ENCODE measurements at places on chromosomes 11 and 22.

GRCh38 chr11:46493791-46494190 is 100.0 kb downstream of the AMBRA1 start:
- no peak for DNase-seq

- DNase-seq = peak; percentile 19
These were observed 8.8 kb upstream of the PLA2G3 start for GRCh38 chr22:31148953-31149627.

GRCh38 chr11:95985174-95985808 is 61.4 kb upstream of the MTMR2 start:
- no peak for DNase-seq

- no peak for DNase-seq
These were observed 371.6 kb downstream of the CADM1 start for GRCh38 chr11:115132436-115133228.

- no peak for DNase-seq
These were observed 27.7 kb downstream of the SLC36A4 start for GRCh38 chr11:93169950-93170561.

DNA sequence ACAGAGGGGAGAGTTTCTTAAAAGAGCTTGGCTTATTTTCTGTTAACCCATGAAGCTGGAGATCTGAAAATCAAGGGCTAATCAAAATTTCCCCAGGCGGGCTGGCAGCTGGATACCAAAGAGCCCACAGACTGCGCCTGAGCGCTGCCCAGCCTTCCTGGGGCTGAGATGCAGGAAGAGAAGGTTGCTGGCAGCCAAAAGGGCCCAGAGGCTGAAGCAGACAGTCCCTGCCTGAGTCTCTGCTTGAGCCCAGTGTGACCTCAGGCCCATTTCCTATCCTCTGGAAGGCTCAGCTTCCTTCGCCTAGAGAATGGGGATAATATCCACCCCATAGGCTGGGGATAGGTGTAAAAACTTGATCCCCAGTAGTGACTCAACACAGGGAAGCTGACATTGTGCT is 49.1 kb downstream of the ARRB1 start:
- DNase-seq = no peak

DNA sequence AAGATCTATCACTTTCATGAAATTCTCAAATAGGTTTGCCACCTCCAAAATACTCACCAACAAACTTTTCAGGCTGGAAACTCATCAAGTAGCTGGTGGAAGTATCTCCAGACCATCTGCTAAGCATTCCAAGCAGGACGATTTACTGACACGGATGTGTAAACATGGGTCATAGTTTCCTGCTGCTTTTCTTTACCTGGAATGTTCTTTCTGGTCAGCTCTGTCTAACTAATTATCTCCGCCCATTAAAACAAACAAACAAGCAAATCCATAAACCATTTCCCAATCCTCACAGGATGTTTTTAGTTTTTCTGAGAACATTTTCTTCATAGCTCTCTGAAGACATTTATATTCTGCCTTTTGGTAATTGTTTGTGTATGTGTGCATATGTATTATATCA is 397.0 kb downstream of the METTL15 start:
- DNase-seq = no peak

- no peak for DNase-seq
These were observed 35.4 kb downstream of the LMO1 start for GRCh38 chr11:8228231-8228630.

- DNase-seq = no peak
These were observed 87.2 kb downstream of the RELT start for GRCh38 chr11:73463359-73463758.

DNA sequence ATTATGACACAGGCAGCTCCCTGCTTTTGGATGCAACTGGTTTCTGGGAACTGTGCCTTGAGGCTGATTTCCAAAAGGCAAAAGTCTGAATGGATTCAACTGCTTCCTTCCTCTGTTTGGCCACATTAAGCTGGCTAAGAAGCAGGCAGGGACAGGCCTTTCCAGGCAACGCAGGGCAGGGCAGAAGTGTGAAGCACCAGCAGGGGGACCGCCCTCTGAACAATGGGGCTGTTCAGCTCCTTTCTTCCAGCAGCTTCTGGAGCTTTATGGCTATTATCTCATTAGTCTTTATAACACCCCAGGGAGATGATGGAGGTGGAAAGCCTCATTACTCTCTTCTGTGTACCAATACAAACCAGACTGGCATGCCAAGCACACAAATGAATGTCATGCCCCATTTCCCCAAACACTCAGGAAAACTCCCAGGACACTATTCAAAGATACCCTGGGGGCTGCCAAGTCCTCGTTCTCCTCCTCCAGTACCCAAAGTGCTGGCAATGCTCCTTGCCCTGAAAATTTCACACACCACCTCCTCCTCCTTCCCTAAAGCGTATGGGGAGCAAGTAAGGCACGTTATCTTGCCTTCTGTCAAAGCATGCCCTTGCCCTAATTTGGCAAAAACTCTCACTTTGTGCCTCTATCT is 21.3 kb downstream of the MORC2 start:
- DNase-seq = no peak

DNA sequence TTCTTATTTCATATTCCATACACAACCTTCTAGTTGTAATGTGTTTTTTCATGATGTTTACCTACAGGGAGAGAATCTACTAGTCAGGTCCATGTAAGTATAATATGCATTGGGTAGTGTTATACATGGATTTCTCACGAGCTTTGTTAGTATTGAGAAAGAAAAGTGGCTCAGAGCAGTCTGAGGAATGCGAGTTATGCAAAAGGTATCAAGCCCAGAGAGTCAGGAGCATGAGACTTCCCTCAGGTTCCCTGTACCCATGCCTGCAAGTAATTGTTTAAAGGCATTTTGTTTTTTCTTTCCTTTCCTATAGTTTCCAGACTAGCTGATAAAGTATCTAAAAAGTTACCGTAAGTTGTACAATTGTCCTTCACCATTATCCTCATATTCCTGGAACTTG is 66.1 kb downstream of the STK33 start:
- DNase-seq = no peak

DNA sequence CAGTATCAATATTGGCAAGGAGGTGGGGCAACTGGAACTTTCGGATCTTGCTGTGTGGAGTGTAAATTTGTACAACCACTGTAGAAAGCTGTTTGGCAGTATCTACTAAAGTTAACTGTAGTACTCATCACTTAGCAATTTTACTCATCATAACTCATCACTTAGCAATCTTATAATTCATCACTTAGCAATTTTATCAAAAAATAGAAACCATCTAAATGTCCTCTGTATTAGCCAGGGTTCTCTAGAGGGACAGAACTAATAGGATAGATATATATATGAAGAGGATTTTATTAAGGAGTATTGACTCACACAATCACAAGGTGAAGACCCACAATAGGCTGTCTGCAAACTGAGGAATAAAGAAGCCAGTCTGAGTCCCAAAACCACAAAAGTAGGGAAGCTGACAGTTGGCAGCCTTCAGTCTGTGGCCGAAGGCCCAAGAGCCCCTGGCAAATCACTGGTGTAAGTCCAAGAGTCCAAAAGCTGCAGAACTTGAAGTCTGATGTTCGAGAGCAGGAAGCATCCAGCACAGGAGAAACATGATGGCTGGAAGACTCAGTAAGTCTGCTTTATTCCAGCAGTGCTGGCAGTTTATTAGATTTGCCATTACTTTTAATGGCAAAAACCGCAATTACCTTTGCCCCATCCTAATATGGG is 92.9 kb upstream of the USP47 start:
- no peak for DNase-seq

DNA sequence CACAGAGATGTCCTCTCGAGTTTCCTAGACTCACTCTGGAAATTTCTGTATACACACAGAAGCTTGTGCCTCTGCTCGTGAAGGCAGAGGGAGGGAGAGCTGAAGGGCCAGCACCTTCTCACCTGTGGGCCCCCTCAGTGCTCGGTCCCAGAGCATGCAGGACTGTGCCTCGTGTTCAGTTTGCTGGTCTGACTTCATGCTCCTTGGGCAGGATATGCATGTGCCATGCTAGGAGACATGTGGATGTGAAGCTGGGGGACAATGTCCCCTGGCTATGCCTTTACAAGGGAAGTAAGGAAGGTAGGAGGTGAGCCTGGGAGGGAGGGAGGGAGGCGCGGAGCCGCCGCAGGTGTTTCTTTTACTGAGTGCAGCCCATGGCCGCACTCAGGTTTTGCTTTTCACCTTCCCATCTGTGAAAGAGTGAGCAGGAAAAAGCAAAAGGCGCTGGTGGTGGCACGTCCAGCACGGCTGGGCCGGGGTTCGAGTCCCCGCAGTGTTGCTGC is 22.6 kb downstream of the NEAT1 start:
- DNase-seq = no peak

- no peak for DNase-seq
These were observed 89.6 kb downstream of the SERGEF start for GRCh38 chr11:17923217-17923616.

DNA sequence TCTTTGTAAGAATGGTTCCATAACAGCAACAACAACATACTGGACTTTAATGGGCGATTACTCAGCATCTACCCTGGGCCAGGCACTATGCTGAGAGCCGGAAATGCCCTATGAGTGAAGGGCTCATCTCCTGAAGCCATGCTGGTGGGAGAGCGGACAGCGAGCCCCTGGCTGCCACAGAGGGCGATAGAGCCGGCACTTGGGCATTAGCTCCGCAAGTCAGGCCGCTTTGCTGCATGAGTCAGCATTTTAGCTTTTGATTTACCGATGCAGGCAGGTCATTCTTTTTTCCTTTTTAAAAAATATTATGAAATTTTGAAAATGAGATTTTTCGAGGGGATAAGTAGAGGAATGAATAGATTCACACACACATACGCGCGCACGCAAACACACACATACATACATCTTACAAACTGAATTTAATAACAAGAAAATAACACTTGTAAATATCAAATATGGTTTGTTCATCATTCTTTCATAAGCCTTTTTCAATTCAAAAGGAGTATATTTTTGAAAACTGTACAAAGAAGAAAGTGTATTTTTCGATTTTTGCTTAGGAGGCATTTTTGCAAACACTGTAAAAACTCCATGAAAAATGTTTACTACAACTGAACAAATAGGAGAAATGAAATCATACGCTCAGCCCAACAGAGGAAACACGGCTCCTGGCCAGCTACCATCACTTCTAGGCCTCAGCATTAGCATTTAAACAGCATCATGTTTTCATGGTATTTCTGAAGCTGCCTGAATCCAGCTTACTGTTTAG is 667.3 kb downstream of the OPCML start:
- DNase-seq = no peak

GRCh38 chr11:122920579-122920978 is 38.0 kb downstream of the JHY start:
- no peak for DNase-seq

DNA sequence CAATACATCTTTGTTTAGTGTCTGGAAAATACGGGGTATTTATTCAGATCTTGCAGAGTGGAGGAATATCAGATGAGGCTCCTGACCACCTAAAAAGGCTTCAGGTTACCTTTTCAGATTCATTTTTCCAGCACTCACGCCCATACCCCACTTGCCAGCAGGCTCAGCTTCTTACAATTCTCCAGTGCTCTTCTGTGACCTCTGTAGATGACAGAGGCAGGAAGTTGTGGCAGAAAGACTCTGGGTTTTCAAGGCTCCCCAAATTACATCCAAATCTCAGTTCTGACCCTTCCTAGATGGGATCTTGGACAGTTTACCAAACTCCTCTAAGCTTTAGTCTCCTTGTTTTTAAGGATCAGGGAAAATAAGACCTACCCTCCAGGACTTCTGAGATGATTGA is 61.1 kb downstream of the SYTL2 start:
- no peak for DNase-seq

GRCh38 chr11:18115360-18116127 is 9.7 kb upstream of the SAAL1 start:
- DNase-seq = peak; percentile 54

All from stimulated activated CD4-positive, alpha-beta T cell treated with anti-CD3 and anti-CD28 coated beads, Interleukin-12 subunit alpha, Interleukin-12 subunit beta, amount 100 ng/mL, for 4 hours (primary cell).